Activated CD8-positive, alpha-beta memory T cell treated with anti-CD3 and anti-CD28 coated beads for 1 hour (primary cell): ENCODE measurements at places on chromosomes 6 and 20.

- DNase-seq, result no peak
Measured at GRCh38 chr6:30356536-30356935, 11.6 kb downstream of the RPP21 start.

DNA sequence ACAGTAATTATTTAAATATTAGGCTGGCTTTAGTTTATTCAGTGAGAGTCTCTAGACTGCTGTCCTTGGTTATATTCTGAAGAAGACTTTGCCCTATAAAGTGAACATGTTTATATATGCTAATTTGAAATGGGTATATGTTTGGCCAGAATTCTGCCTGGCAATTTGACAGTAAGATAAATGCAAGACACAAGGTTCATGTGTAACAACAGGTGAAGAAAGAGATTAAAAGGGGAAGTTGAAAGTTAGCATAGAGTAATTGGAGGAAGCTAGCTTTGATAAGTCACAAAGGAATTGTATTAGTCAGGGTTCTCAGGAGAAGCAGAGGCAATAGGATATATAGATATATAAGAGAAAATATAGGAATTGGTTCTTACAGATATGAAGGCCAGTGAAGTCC is 191.4 kb downstream of the CENPW start:
- no peak for DNase-seq

DNA sequence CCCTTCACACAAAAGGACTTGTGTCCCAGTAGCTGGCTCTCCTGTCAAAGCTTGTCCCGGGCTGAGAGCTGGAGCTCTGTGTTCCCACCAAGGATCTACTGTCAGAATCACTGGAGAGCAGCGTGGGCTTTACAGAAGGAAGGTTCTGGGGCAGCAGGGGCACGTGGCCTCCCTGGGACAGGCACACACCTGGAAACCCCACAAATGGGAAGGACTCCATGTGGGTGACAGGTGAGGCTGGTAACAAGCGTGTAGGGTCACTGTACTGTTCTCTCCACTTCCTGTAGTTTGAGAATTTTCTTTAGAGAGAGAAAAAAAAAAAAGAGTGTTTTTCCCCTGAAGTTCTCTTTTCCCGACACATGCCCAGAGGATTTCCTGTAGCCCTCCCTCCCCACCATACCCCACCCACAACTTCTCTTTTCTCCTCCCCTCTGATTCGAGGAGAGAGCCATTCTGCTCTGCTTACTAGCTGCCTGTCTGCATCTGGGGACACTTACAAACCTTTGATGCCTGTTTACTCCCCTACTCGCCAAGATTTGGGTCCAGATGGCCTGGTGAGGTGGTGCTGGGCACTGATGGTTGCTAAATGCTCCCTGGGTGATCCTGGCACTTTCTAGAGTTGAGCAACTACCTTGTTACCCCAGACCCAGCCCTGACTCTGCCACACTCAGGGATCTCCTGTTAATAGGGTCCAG is 84.1 kb upstream of the SIRPA start:
- no peak for DNase-seq

DNA sequence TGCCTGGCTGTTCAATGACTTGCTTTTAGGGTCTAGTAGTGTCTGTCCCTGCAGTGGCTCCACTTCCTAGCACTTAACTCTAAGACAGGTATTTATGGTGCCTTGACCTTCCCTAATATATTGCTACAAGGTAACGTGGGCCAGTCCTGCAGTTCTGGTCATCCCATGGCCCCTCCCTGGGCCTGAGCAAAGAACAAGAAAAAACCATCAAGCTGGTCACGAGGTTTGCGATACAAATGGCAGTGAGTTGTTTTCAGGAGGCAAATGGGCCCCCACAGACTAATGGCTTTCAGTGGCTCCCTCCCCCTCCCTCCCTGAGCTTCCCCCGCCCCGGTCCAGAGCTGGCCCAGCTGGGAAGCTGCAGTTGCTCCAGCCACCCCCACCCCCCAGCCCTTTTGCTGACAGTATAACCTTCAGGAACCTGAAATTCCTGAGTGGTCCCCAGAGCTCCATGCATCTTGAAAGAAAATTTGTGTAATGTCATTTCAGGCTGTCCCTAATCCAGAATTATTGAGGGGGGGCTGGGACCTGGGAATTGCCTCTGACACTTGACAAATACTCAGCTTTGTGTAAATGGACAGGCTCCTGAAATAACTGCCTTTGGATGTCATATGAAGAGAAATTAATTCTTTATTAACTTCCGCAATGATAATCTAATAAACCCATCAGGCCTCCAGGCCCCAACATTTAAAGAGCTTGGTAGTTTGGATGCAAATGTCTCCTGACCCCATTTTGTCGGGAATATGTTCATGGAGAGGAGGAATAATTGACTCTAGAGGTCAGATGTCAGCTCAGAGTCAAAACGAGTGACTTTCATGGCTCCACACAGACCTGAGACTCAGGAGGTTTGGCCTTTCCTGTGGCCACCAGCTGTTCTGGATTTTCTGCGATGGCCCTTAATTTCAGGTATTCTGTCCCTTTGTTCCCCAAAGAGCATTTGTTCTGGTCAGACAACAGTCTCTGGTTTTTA is 153.2 kb upstream of the TOP1 start:
- DNase-seq, result no peak

- no peak for DNase-seq
Measured at GRCh38 chr20:25297141-25297905, 49.4 kb downstream of the PYGB start.

DNA sequence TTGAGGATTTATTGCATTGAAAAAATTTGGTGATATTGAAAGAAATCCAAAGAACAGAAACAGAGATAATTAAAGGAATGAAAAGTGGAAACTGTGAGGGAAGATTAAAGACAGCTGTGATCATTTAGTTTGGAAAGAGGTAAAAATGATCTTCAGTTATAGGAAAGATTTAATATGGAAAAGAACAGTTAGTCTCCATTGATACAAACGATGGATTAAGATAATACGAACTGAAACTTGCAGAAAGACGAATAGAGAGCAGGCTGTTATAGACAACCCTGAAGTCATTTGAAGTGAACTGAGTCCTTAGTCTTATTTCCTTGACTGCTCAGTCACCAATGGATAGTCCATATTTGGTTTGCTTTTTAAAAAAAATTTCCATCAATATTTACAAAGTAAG is 360.0 kb downstream of the NKAIN2 start:
- no peak for DNase-seq

DNA sequence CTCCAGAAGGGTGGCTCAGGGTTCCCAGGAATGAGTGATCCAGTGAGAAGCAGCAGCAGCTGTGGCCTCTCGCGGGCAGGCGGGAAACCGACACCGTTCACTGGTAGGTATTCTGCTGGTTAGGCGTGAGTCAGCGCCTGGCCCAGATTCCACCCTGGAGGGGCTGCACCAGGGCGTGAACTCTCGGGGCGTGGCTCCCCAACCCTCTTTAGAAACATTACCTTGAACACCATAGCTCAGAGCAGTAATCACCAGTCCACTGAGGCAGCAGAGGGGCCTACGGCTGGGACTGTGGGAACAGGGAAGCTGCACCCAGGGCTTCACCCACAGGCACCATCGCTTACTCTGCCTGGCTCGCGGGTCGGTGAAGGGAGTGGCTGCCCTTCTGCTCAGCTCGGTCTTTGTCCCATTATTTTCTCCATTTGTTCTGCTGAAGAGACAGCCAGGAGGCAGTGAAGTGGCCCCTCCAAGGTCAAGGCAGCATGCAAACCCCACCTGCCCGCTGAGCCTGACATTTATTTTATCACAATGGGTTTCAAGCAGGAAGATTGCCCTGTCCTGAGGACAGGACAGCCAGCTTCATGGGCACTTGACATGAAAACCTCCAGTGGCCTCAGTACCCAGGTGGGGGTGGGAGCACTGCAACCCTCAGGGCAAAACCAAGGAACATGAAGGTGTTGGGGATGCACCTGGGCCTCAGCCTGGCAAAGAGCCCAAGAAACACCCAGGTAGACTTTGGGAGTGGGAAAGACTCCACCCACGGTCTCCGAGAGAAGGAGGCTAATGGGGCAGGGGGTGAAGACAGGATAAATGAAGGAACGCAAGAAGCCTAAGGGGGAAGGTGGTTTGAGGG is 51.0 kb upstream of the CD93 start:
- no peak for DNase-seq

GRCh38 chr6:25389471-25389870 is 110.3 kb downstream of the CARMIL1 start:
- no peak for DNase-seq
